CD8-positive, alpha-beta memory T cell (primary cell): ENCODE measurements at places on chromosomes 3 and 15. TPM values are rescaled to one million over a fixed set of nuclear protein-coding genes. Genes with fewer than 3 reads are reported as not detected.

The COMMD2 gene
- total RNA-seq = 42.4 TPM

The ALAS1 gene
- 72.2 TPM for total RNA-seq

The P2RY13 gene
- total RNA-seq = not detected

The EEF1AKMT4 gene
- 14.5 TPM for total RNA-seq

The CAPN3 gene
- total RNA-seq = 3.3 TPM

The HES1 gene
- not detected for total RNA-seq

DNA sequence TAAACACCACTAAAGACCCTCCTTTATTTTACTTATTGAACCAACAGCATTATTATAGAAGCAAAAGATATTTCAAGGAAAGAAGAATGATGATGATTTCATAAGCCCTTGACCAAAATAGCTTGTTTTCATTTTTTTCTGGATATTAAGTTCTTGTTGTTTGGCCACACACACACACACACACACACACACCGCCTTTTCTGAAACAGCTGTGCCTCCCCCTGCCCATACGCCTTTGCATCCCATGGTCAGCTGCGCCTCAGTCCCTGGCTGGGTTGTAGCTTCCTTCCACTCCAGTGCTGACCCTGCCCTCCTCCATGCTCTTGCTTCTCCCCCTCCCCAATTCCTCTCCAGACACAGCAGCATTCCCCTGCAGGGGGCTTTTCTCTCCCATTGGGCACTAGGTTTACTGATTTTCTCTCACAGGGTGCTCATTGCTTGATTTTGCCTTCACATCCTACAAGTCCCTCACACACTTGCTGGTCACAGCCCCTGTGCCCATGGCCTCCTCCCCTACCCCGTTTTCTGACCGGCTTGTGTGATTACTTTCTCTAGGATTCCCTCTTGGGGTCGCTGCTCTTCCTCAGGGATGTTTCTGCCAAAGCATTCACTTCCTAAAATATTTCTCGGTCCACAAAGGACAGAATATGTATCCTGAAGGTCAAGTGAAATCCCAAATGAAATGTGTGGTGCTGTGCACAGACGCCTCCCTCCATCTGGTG is 18.4 kb downstream of the MESP1 start:
- DNase-seq = no peak

GRCh38 chr3:71063773-71064290 is 519.7 kb downstream of the FOXP1 start:
- no peak for DNase-seq

DNA sequence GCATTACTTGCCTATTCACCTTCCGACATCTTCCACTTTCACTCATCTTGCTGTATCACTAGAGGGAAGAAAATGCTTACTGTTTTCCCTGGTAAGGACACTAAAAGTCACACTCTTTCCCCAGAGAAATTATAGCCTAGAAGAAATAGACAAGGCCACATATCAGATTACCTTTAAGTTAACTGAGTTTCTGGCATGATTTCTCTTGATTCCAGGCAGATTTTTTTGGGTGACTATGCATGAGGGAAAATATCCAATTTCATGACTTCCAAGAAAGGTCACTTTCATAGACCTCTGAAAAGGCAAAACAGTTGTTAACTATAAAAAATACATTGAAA is 30.3 kb downstream of the TCF12 start:
- no peak for DNase-seq

DNA sequence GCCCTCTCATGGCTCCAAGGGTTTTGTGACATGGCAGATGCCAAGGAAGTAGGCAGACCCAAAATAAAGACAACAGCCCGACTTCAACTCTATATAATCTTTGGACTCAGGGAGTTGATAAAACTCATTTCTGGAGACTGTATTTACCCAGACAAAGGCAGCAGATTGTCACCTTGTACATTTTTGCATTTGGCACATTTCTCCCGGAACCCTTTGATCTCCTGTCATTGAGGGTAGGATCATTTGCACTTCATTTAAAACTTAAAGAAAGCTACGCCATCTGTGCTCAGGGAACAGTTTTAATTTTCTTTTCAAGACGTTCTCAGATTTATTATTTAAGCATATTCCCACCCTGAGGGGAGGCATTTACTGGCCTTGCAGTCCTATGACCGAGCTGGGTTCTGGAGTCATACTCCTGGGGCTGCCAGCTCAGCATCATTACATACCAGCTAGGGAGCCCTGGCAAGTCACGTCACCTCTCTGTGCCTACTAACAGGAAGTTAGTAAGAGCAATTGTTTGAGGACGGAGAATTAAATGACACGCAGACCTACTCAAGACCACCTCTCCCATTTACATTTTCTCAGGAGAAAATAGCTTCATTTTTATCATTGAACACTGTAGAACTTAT is 5.9 kb downstream of the CDCP1 start:
- DNase-seq = no peak

DNA sequence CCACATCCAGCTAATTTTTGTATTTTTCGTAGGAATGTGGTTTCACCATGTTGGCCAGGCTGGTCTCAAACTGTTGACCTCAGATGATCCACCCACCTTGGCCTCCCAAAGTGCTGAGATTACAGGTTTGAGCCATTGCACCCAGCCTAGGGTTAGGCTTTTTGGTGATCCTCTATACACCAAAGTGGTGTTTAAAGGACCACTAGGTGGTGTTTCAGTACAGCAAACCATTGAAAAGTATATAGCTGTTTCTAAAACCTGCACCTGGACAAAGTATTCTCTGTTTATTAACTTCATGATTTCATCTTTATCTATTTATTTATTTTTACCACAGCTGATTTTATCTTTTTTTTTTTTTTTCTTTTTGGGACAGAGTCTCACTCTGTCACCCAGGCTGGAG is 68.4 kb downstream of the MINDY2 start:
- no peak for DNase-seq

GRCh38 chr15:87606971-87607370 is 649.6 kb downstream of the NTRK3 start:
- no peak for DNase-seq

- DNase-seq = no peak
Measured at GRCh38 chr3:127688416-127689265, 15.9 kb downstream of the ABTB1 start.

- no peak for DNase-seq
Measured at GRCh38 chr15:28919201-28919635, 33.4 kb downstream of the APBA2 start.

GRCh38 chr3:10708216-10708893 is 107.7 kb upstream of the SLC6A11 start:
- DNase-seq = no peak

DNA sequence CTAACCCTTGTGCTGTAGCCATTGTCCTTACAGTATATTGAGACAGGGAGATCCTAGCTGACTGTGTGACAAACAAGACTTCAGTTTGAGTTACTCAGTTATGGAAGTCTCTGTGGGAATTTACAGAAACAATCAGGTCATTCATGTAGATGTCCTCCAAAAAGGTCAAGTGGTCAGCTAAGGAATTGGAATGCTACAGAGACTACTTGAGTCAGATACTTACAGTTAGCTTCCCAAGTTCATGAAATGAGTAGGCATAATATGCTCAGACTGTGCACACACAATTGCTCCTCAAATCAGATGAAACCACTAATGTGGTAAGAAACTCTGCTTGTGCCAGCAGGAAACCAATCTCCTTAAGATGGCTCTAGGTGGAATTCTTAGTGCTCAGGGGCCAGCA is 985.7 kb downstream of the NSUN3 start:
- DNase-seq = no peak

GRCh38 chr3:122908251-122908650 is 113.4 kb downstream of the SLC49A4 start:
- no peak for DNase-seq

GRCh38 chr3:139476348-139476747 is at the start of gene RBP2:
Gene RBP2 (minus strand): TSS chr3:139476516. CDS start chr3:139476459, 57 bp downstream.
- DNase-seq = no peak

DNA sequence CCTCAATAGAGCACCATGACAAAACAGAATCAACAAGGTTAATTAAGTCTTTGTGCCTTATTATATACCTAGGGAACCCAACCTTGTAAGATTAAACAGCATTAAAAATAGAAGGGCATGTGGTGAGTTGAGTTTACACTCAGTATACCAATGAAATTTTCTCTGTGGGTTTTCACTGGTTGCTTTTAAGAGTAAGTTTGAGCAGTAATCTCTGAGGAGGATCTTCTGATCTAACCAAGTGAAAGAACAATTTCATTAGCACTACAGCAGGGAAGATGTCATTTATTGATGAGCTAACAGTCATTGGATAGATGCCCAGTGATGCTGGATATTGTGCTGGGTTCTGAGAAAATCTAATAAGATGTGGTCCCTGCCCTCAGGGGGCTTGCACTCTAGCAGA is 26.9 kb upstream of the AKAP13 start:
- DNase-seq = no peak
